SJSA1 (cell line): ENCODE measurements at places on chromosomes 1 and 21.

DNA sequence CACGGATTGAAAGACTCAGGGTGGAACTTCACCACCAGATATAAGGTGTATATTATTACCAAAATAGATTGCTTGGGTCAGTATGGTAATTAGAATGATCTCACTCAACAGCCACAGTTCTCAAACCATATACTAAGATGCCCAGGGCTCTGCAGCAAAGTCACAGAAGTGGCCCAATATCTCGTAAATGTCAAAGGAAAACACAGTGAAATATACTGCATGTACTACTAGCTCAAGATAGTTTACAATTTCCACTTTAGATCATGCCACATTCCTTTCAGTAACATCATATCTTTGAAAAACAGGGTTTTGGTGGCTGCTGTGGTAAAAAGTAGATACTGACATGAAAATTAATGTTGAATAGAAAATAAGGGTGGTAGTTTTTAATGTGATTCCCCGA lies 180.3 kb upstream of the ATP1B1 start:
- DNase-seq, result no peak

- no peak for DNase-seq
These were observed 599 bp downstream of the MRPL24 start for GRCh38 chr1:156740237-156740740.

- DNase-seq, result no peak
These were observed 2.2 kb downstream of the PPP1R8 start for GRCh38 chr1:27832762-27833161.

DNA sequence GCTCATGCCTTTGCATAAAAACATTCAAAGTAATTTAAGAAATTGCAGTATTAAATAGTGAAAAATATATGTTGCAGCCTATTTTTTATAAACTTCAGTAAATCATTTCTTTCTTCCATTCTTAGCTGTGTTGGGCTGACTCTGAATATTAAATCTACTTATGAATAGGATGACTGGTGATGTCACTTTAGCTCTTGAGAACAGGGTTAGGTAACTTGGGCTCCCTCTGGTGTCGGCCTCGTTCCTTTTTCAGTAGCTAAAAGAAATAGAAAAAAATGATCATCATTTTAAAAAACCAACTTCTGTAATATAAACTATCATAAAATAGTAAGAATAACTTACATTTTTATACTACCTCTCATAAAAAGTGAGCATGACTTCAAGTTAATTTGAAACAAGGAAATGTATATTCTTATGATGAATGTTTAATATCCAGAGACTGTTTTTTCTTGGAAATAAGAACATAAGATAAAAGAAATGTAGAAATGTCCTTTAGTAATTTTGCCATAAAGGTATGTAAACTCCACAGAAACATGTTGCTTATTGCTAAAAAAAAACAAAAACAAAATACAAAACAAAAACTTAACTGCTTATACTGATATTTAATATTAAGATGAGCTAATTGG lies 26.8 kb upstream of the NCAM2 start:
- no peak for DNase-seq

- DNase-seq, result no peak
These were observed 2102.9 kb downstream of the NCAM2 start for GRCh38 chr21:23101111-23101510.

DNA sequence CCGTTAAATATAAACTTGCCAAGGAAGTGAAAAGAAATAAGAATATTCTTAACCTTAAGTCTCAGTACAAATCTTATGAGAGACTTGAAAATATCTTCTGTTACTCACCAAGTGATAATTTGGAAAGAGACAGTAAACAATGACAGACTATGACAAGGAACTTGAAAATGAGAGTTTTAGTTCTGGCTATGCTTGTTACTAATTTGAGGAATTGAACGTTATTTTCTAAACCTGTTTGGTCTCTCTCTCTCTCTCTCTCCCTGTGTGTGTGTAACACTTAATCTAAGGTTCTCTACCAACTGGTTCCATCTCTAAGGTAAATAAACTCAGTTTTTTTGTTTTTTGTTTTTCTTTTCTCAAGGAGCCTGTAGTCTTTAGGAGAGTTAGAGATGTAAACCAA lies 161.8 kb downstream of the AMY1C start:
- no peak for DNase-seq

GRCh38 chr1:71738910-71739309 lies 543.4 kb downstream of the NEGR1 start:
- no peak for DNase-seq

DNA sequence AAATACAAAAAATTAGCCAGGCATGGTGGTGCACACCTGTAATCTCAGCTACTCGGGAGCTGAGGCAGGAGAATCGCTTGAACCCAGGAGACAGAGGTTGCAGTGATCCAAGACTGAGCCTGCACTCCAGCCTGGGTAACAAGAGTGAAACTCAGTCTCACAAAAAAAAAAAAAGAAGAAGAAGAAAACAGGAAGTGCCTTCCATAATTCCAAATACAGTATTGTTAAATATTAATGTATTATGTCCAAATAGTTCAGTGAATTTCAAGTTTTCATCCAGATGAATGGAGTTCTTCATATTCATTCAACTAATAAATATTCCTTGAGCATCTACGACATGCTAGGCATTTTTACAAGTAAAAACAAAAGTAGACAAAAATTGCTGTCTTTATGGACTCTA lies 33.3 kb downstream of the PLEKHO1 start:
- no peak for DNase-seq

DNA sequence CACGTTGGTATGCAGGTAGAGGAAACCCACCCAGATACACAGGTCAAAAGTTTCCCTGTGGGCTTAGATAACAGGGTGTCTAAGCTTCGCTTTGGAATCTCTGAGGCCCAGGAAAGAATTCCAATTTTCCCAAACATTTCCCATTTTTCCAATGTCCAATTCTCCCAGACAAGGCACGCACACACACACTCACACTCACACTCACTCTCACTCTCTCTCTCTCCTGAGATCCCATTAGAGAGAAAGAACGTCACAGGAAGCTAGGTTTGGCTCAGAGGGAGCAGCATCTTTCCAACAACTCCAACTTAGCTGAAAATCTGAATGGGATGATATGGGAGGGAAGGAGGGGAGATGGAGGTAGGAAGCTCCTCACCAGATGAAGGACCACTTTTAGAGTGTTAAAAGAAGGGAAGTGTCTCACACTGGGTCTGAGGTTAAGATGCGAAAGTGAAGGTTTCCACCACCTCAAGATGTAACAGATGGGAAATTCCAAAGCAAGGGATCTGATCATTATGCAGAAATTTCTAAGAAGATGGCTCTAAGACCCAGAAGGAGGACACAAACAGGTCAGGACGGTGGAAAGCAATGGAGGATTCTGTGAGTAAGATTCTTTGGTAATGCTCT lies 63.5 kb downstream of the GNG12 start:
- DNase-seq, result no peak

DNA sequence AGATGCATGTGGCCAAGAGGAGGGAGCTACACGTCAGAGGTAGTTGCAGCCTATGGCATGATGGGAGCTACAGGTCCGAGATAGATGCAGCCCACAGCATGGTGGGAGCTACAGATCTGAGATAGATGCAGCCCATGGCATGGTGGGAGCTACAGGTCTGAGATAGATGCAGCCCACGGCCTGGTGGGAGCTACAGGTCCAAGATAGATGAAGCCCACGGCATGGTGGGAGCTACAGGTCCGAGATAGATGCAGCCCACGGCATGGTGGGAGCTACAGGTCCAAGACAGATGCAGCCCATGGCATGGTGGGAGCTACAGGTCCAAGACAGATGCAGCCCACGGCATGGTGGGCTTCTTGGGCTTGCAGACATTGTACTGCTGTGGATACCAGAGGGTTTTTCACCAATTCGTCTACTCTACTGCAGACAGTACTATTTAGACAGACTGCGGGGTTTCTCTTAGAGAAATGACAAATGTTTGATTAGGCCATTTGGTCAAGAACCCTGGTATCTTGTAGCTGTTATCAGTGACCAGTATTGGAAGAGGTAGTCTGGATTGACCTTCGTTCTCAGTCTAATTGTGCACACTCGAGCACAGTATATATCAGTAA lies 127.4 kb downstream of the DHRS3 start:
- no peak for DNase-seq

DNA sequence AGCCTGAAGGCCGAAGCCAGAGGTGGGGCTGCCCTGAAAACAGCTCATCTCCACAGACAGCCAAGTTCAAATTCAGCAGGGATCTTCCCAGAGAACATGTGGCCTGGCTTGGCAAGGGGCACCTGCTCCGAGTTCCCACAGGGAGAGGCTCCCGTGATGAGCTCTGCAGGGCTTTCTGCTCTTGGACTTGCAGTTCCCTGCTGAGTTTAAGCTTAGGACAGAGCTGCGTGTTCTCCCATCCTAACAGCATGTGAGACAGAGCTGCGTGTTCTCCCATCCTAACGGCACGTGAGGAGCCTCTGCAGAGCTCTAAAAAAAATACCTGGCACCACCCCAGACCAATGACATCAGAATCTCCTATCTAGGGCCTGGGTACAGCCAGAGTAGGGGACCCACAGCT lies 113.0 kb upstream of the VAMP3 start:
- no peak for DNase-seq

- peak; percentile 45 for DNase-seq
These were observed 29.4 kb upstream of the SOD1 start for GRCh38 chr21:31629972-31630711.

GRCh38 chr1:167786502-167786901 lies 64.7 kb downstream of the MPZL1 start:
- DNase-seq, result no peak

GRCh38 chr1:29555043-29555620 lies 318.8 kb downstream of the PTPRU start:
- DNase-seq, result no peak

DNA sequence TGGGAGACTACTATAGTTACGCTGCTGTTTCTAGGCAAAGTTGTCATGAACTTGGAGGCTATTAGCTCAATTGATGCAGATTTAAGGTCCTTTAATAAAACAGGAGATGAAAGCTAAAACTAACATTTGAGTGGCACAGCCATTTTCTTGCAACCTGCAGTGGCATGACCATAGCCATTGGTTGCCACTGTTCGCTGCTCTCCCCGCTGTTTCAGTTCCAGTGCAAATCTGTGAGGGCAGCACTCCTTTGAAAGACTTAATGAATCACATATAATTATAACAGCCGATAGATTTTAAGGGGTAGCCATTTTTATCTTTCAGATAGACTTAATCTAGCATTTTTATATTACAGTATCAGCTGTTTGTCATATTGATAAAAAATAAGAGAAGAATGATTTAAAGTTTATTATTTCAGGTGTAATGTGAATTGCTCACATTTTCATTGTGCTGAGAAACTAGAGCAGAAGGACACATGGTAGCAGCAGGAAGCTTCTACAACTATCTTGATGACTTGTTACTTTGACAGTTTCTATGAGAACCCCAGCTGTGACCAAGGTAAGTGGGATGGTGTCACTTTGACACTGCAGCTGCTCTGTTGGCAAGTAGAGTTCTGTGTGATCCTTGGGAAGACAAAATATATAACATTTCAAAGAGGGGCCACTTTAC lies 203.7 kb downstream of the PLA2G4A start:
- no peak for DNase-seq

DNA sequence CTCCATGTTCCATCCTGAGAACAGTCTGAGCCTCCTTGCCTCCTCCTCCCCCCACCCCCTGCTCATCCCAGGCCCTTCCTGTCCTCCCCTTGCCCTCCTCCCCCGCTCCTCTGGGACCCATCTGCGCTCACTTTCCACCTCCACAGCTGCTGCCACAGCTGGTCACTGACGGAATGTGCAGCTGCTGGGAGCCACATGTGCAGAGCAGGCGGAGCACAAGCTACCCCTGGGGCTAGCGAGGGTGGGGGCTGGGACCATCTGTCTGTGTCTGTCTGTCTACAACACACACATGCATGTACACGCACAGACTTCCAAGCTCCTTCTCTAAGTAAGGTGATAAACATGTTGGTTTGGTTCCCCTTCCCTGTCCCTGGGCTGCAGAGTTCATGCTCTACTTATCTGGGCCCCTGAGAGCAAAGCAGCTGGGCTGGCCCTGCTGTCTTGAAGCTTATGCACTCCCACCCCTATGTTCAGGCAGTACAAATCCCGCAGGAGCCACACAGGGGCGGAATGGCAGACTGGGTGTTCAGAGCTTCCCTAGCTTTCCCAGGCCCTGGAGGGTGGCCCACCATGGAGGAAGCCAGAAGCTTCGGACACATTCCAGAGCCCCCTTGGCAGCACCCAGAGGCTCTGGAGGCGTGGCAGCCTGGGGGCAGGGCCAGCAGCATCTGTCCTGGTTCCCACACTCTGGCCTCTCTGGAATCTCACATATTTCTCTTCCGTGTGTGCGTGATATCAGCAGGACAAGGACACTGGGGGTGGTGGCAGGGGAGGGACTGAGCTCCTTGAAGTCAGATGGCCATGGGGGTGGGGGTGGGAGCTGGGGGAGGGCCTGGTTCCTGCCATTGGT lies 7.0 kb upstream of the HEYL start:
- DNase-seq, result peak; percentile 90

DNA sequence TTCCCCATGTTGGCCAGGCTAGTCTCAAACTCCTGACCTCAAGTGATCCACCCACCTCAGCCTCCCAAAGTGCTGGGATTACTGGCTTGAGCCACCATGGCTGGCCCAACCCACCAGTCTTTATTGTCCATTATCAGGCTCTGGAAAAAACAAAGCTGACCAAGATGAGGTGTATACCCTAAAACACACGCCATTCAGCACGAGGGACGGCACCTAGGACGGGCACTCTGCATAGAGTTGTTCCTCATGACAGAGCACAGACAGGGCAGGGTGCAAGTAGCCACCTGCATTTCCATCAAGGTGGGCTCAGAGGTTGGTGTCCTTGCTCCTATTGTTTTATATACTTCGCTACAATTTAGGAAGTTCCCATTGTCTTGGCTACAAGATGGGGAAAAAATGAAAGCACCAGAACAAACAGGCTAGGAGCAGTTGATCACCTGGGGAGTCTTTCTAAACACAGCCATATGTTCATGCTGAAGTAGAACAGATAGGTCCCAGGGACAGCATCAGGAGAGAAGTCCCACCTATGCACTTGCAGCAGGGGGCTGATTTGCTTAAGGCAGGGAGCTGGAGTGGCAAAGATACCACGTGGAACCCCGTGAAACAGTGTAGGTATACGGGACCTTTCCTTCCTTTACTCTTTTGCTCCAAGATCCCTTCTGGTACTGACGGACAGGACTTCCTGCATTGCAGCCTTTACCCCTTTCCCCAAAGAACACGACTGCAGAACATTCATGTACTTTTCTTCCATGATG lies 4.5 kb downstream of the KRTCAP2 start:
- DNase-seq, result no peak

- peak; percentile 68 for DNase-seq
These were observed 13.9 kb upstream of the CAMK1G start for GRCh38 chr1:209569455-209570207.

DNA sequence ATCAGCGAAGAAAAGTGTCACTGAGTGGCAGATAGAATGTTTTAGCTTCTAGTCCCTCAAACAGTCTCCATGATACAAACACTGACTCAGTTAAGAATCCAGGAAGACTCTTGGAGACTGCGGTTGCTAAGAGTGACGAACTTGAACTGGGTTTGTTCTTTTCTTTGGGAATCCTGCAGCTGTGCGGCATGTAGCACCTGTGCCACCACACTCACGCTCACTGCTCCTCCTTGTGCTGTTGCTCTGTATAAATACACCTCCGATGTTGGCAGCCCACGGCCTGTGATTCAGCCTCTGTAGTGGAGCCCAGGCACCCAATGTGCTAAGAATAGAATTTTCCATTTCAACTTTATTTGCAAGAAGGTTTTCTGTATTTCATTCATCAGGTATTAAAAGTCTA lies 5.5 kb upstream of the PPIE start:
- DNase-seq, result no peak

GRCh38 chr21:45719177-45719802 lies 75.8 kb downstream of the PCBP3 start:
- no peak for DNase-seq

- no peak for DNase-seq
These were observed 27.6 kb downstream of the COQ8A start for GRCh38 chr1:226967665-226968064.

- DNase-seq, result no peak
These were observed 37.4 kb downstream of the PCAT6 start for GRCh38 chr1:202848191-202848542.
